Liver (tissue), 10 donors: ENCODE measurements at places on chromosomes 6 and 20. TPM values are rescaled to one million over a fixed set of nuclear protein-coding genes. Genes with fewer than 3 reads are reported as not detected.

- no peak for DNase-seq
- peaks cover 3% of the 10 kb centered on the region for H3K27me3 ChIP-seq
- H3K27ac ChIP-seq, result no peak overlapping the region
- H3K4me1 ChIP-seq, result peaks cover 10% of the 10 kb centered on the region
Measured at GRCh38 chr6:34152806-34153520, 7.1 kb upstream of the GRM4 start.

GRCh38 chr6:75430631-75431325 lies 62.8 kb downstream of the FILIP1 start:
- no peaks in the 10 kb centered on the region for H3K36me3 ChIP-seq
- no peak overlapping the region for H3K4me3 ChIP-seq

- H3K36me3 ChIP-seq, result no peaks in the 10 kb centered on the region
- no peak overlapping the region for H3K4me3 ChIP-seq
- no peak overlapping the region for H3K27ac ChIP-seq
- peaks cover 10% of the 10 kb centered on the region for H3K4me1 ChIP-seq
- no peak for DNase-seq
- H3K27me3 ChIP-seq, result no peaks in the 10 kb centered on the region
Measured at GRCh38 chr6:70520575-70520974, 46.2 kb upstream of the SDHAF4 start.

- no peaks in the 10 kb centered on the region for H3K27me3 ChIP-seq
- H3K4me1 ChIP-seq, result no peaks in the 10 kb centered on the region
- H3K4me3 ChIP-seq, result no peak overlapping the region
- no peak overlapping the region for H3K27ac ChIP-seq
- no peak for DNase-seq
Measured at GRCh38 chr6:22651731-22652130, 82.4 kb downstream of the HDGFL1 start.

GJA1 gene
- polyA plus RNA-seq, result 0.32 TPM

LY6G5C gene
- polyA plus RNA-seq, result 1.1 TPM

- H3K27ac ChIP-seq, result no peak overlapping the region
- H3K36me3 ChIP-seq, result no peaks in the 10 kb centered on the region
- H3K27me3 ChIP-seq, result peaks cover 19% of the 10 kb centered on the region
Measured at GRCh38 chr6:14190191-14190928, 72.8 kb downstream of the CD83 start.

DNA sequence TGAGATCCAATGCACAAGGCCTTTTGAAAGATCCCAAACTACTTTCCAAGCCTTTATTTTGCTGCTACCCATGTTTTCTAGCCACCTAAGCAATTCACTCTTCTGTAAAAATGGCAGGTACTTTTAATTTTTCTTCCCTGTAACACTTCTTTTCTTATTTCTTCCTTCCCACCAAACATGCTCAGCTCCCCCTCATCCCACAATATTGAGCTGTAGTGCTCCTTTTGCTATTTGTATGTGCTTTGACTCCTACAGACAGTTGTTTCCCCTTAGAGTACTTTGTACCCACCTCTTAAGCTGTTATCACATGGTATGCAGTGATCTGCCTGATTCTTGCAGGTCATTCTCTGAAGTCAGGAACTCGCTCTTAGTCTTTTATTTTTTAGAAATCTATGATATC lies 49.3 kb downstream of the QKI start:
- peaks cover 18% of the 10 kb centered on the region for H3K4me1 ChIP-seq
- H3K27ac ChIP-seq, result no peak overlapping the region
- no peaks in the 10 kb centered on the region for H3K27me3 ChIP-seq
- H3K36me3 ChIP-seq, result no peaks in the 10 kb centered on the region
- no peak overlapping the region for H3K4me3 ChIP-seq

- H3K4me3 ChIP-seq, result no peak overlapping the region
- H3K27ac ChIP-seq, result no peak overlapping the region
- H3K4me1 ChIP-seq, result no peaks in the 10 kb centered on the region
Measured at GRCh38 chr20:20603339-20603990, 109.0 kb downstream of the RALGAPA2 start.

DNA sequence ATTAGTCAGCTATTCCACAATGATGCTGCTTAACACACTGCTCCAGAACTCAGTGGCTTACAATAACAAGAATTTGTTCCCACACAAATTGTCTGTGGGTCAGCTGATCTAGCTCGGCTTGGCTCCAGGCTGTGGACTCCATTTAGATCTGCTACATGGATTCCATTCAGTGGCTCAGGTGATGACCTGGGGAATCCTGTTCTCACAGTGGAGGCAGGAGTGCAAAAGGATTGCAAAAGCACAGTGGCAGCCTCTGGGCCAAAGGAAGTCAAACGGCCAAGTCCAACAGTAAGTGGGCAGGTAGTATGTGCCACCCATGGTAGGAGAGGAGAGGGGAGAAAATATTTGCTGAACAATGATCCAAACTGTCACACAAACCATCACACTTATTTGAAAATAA lies 15.8 kb upstream of the LRRN4 start:
- no peak overlapping the region for H3K4me3 ChIP-seq
- H3K27me3 ChIP-seq, result no peaks in the 10 kb centered on the region
- DNase-seq, result no peak
- H3K27ac ChIP-seq, result no peak overlapping the region

GRCh38 chr20:19660808-19661378 lies 97.2 kb upstream of the RIN2 start:
- no peak overlapping the region for H3K4me3 ChIP-seq
- no peak overlapping the region for H3K27ac ChIP-seq
- H3K36me3 ChIP-seq, result no peaks in the 10 kb centered on the region
- no peak for DNase-seq
- H3K27me3 ChIP-seq, result no peaks in the 10 kb centered on the region

GRCh38 chr6:43683708-43684455 lies 3.7 kb downstream of the MRPS18A start:
- H3K36me3 ChIP-seq, result no peaks in the 10 kb centered on the region
- H3K4me3 ChIP-seq, result no peak overlapping the region
- no peaks in the 10 kb centered on the region for H3K27me3 ChIP-seq
- H3K4me1 ChIP-seq, result no peaks in the 10 kb centered on the region
- no peak overlapping the region for H3K27ac ChIP-seq

DNA sequence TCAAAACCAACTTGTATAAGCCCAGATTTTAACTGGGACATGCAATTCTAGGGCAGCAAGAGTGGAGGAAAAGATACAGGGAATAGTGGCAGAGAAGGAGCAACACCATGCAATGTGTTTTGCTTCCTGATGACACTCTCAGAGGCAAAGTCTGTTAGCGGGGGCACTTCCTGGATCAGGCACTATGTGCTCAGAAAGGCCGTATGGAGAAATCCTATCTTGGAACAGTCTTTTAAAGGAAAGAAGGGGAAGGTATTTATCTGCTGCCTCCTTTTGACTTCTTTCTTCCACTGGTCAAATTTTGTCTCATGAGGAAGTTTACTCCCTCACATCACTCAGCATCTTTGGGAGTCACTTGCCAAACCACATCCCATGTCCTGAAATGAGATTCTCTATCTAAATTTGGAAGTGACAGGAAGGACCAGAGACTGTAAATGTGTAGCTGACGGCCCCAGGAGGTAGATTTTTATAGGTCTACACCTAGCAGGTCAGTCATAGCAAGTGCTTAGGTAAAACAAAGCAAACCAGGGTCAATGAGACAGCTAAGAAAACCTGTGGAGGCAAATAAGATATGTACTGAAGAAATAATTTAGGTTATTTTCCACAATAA lies 91.7 kb upstream of the ELOVL5 start:
- no peaks in the 10 kb centered on the region for H3K36me3 ChIP-seq
- H3K4me3 ChIP-seq, result no peak overlapping the region
- H3K27me3 ChIP-seq, result no peaks in the 10 kb centered on the region
- DNase-seq, result no peak

DNA sequence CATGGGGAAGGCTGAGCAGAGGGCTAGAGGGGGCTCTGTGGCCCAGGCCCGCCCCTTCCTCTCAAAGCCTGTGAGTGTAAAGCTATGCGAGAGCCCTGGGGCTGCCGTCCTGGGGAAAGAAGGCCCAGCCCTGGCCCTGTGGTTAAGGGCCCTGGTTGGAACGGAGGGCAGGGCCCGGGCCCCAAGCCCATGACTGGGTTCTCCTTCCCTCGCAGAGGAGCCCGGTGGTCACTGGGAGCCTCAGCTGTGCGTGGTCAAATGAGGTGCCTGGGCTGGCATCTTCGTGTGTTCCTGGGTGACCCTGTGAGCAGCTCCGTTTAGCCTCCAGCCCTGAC lies 56.0 kb downstream of the SMOC2 start:
- no peak overlapping the region for H3K4me3 ChIP-seq
- H3K27me3 ChIP-seq, result peaks cover 5% of the 10 kb centered on the region
- H3K36me3 ChIP-seq, result no peaks in the 10 kb centered on the region
- DNase-seq, result no peak
- no peaks in the 10 kb centered on the region for H3K4me1 ChIP-seq

CLIC5 gene
- polyA plus RNA-seq, result 0.18 TPM

DNA sequence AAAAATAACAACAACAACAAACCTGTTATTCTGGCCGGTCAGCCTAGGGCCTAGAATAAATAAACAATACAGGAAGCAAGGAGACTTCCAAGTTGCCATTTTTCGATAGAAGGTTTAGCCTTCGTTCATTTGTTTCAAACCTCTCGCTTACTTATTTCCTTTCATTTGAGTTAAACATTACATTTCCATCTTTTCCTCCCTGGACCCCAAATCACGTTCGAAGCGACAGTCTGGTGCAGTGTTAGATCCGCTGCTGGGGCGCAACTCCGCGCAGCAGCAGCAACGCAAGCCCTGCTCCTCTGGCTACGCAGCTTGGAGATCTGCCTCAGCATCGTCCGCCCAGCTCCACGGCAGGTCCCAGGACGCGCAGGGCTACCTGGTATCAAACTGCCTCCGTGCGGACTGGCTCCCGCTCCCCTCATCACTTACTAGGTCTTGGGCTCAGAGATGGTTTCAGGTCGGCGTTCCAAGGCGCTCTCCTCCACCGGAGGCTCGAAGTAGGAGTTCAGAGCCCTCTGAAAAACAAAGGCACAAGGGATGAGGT lies 530 bp downstream of the TDP2 start:
- peak overlapping the region; percentile 91 for H3K27ac ChIP-seq
- H3K36me3 ChIP-seq, result peaks cover 3% of the 10 kb centered on the region
- peak overlapping the region; percentile 98 for H3K4me3 ChIP-seq
- peaks cover 59% of the 10 kb centered on the region for H3K4me1 ChIP-seq
- peak; percentile 65 for DNase-seq

DNA sequence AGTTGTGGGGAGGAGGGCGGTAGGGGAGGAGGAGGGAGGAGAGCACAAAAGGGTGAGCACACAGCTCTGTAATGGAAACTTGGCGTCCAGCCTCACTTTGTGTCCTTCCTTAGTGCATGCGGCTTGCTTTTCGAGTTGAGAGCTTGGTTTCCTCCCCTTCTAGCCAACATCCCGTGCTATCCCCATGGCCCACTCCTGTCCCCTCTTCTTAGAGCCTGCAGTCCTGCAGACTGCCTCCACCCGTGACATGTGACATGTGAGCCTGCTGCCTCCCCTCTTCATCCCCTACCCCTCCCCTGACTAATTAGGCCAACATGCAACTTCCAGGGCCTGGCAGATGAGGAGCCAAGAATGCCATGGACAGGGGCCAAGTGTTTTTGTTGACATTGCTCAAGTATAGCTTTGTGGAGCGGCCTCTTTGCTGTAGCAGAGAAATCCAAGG lies 63.2 kb downstream of the SLC24A3 start:
- no peak overlapping the region for H3K27ac ChIP-seq
- H3K4me3 ChIP-seq, result no peak overlapping the region
- DNase-seq, result peak; percentile 39

GRCh38 chr6:6728169-6728941 lies 139.8 kb downstream of the LY86 start:
- H3K4me3 ChIP-seq, result no peak overlapping the region
- peaks cover 8% of the 10 kb centered on the region for H3K4me1 ChIP-seq
- H3K27me3 ChIP-seq, result no peaks in the 10 kb centered on the region
- H3K36me3 ChIP-seq, result no peaks in the 10 kb centered on the region
- no peak overlapping the region for H3K27ac ChIP-seq

GRCh38 chr6:170489836-170490235 lies 63.3 kb downstream of the PSMB1 start:
- no peak overlapping the region for H3K27ac ChIP-seq
- no peaks in the 10 kb centered on the region for H3K36me3 ChIP-seq
- H3K27me3 ChIP-seq, result no peaks in the 10 kb centered on the region
- no peak for DNase-seq
- H3K4me3 ChIP-seq, result no peak overlapping the region

COL11A2 gene
- polyA plus RNA-seq, result 0.15 TPM

GRCh38 chr20:63522981-63523611 lies 2.5 kb downstream of the PPDPF start:
- no peak overlapping the region for H3K27ac ChIP-seq
- no peak overlapping the region for H3K4me3 ChIP-seq
- H3K27me3 ChIP-seq, result no peaks in the 10 kb centered on the region
- no peak for DNase-seq

- H3K27ac ChIP-seq, result no peak overlapping the region
- H3K4me3 ChIP-seq, result no peak overlapping the region
Measured at GRCh38 chr6:148790404-148790803, 43.6 kb downstream of the UST start.

- no peaks in the 10 kb centered on the region for H3K27me3 ChIP-seq
- H3K4me3 ChIP-seq, result no peak overlapping the region
- peaks cover 12% of the 10 kb centered on the region for H3K4me1 ChIP-seq
- H3K36me3 ChIP-seq, result no peaks in the 10 kb centered on the region
- peak overlapping the region; percentile 77 for H3K27ac ChIP-seq
Measured at GRCh38 chr6:6749702-6750491, 161.4 kb downstream of the LY86 start.

- DNase-seq, result no peak
- no peaks in the 10 kb centered on the region for H3K27me3 ChIP-seq
- no peak overlapping the region for H3K4me3 ChIP-seq
- peaks cover 2% of the 10 kb centered on the region for H3K36me3 ChIP-seq
Measured at GRCh38 chr20:35821807-35822242, 50.0 kb downstream of the PHF20 start.

DNA sequence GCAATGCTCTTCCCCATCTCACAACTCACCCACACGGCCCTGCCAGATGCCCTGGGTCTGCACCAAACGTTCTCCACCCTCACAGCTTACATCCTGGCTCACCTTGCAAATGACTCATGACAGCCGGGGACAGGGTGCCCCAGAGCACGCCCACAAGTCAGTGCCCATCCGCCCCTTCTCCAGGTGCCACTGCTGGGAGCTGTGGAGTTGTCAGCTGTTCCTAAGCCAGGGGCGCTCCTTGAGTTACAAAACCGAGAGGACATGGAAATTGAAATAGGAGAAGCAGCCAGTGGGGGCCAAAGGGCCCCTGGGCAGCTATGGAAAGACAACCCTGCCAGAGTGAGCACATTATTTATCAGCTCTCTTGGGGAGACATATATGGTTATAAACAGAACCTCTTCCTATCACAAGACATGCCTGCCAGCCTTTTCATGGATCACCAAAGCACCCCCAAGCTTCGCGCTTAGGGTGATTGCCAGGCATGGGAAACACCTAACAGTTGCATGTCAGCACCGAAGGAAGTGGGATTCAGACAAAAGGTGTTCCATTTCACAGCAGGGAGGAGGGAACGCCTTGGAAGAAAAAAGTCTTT lies 236.8 kb downstream of the LY86 start:
- no peaks in the 10 kb centered on the region for H3K36me3 ChIP-seq
- no peak overlapping the region for H3K27ac ChIP-seq
- H3K27me3 ChIP-seq, result no peaks in the 10 kb centered on the region
- no peak for DNase-seq

AMD1 gene
- 14.5 TPM for polyA plus RNA-seq
